ENCODE measurements at places on chromosomes 11 and 22.

DNA sequence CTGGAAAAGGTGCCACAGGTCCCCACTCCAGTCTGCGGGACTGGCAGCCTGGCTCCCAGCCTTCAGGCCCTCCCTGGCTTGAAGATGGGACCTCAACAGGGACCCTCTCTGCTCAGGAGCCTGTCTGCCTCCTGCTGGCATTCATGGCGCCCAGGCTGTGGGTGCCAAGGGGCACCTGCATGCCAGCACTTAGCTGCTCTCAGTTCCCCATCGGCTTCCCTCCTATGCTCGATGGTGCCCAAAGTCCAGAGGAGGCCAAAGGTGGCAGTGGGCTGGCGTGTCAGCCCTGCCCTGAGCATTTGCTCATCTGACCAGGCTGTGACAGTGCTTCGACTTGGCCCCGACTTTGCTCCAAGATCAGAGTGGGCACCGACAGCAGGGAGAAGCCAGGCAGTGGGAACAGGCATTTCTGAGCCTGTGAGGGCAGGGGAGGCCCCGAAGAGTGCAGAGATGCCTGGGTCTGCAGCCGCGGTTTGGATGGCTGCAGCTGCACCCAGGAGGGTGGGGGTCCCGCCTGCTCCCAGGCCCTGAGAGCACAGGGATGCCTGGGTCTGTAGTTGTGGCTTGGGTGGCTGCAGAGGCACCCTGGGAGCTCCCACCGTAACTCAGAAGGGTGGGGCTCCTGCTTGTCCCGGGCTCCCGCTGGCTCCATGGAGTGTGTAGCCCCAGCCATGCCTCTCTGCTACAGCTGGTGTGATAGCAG, 463.6 kb downstream of the TBC1D22A start:
- no peak for DNase-seq

GRCh38 chr11:64014356-64014755, 21.4 kb upstream of the FLRT1 start:
- DNase-seq = no peak

GRCh38 chr11:109933126-109933525, 160.1 kb upstream of the ZC3H12C start:
- no peak for DNase-seq

GRCh38 chr11:76512851-76513653, 68.2 kb downstream of the EMSY start:
- peak; percentile 42 for DNase-seq

GRCh38 chr11:109697140-109697843, 275.3 kb downstream of the C11orf87 start:
- DNase-seq = peak; percentile 6

- DNase-seq = peak; percentile 71
Measured at GRCh38 chr11:76266286-76267100, 60.2 kb upstream of the WNT11 start.

- peak; percentile 59 for DNase-seq
Measured at GRCh38 chr11:8033305-8034105, 46.4 kb downstream of the EIF3F start.
